ENCODE measurements at places on chromosomes 4 and X. TPM values are rescaled to one million over a fixed set of nuclear protein-coding genes. Genes with fewer than 3 reads are reported as not detected.

DNA sequence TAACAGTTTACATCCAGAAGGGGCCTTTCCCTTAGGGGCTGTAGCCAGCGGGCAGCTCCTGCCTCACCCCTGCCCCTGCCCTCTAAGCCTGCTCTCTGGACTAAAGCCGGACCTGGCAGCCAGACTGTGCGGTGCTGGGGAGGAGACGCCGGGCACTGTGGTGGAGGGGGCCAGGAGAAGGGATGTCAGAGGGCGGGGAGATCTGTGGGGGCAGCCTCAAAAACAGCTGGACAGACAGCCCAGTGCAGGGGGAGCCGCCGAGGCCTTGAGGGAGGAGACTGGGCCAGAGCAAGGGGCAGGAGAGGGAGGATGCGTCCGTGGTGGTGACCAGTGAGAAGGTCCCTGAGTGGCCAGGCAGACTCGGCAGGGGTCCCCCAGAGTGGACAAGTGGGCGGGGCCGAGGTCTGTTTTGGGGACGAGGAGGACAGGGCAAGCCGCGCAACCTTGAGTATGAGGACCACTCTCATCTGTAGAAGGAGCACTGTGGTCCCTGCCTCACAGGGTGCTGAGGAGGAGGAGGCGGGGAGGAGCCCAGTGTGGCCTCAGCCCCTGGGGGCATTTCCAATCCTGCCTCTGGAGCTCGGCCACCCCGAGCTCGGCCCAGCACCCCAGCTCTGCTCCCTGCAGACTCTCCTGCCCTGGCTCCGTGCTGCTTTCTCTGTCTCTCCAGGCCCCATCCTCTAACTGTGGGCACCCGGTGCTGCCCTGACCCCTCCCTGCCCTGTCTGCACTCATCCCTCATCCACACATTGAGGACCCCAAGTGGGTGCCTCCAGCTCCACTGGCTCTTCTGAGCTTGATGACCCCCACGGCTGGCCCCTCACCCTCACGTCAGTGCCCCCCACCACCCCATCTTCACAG is 59.2 kb upstream of the NKX1-1 start:
- no peak for DNase-seq

TMEM154 gene
- total RNA-seq: 8.3 TPM

DNA sequence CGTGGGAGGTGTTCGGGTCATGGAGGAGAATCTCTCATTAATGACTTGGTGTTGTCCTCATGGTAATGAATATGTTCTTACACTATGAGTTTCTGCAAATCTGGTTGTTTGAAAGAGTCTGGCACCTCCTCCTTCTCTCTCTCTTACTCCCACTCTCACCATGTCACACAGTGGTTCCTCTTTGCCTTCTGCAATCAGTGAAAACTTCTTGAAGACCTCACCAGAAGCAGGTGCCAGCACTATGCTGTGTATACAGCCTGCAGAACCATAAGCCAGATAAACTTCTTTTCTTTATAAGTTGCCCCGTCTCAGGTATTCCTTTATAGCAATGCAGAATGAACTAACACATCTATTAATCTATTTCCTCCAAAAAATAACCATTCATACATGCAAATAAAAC is 275.0 kb downstream of the ANTXR2 start:
- no peak for DNase-seq

MAGEB17 gene
- total RNA-seq: not detected

INTU gene
- total RNA-seq: 12.0 TPM

CENPI gene
- total RNA-seq: 1.2 TPM

GRCh38 chrX:114127005-114127404 is 456.9 kb upstream of the HTR2C start:
- no peak for DNase-seq

C1GALT1C1 gene
- 63.8 TPM for total RNA-seq

- DNase-seq: no peak
Observed at GRCh38 chr4:171157462-171158082, 655.6 kb upstream of the GALNTL6 start.

PPARGC1A gene
- total RNA-seq: 62.4 TPM

GRCh38 chr4:184287697-184288255 is 70.1 kb upstream of the ENPP6 start:
- peak; percentile 67 for DNase-seq

- peak; percentile 21 for DNase-seq
Observed at GRCh38 chr4:57194068-57194611, 84.0 kb upstream of the IGFBP7 start.

DNA sequence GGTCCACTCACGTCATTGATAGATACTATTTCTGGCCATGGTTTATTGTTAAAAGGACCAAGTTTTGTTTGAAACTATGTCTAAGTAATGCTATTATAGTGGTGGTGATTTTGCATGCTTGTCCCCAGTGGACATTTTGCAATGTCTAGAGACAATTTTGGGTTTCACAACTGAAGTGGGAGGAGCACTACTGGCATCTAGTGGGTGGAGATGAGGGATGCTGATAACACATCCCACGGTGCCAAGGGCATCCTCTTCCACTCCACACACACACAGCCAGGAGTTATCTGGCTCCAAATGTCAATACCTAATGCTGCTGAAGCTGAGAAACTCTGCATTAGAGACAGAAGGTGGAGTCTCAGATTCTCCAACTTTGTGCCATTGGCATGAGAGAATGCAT is 131.2 kb downstream of the FRMPD4 start:
- DNase-seq: no peak
